ENCODE measurements at places on chromosomes 12 and 14.

GRCh38 chr12:127310548-127310947, 956.4 kb upstream of the TMEM132C start:
- no peak for DNase-seq

- no peak for DNase-seq
Measured at GRCh38 chr12:118553856-118554504, 177.6 kb downstream of the SUDS3 start.

DNA sequence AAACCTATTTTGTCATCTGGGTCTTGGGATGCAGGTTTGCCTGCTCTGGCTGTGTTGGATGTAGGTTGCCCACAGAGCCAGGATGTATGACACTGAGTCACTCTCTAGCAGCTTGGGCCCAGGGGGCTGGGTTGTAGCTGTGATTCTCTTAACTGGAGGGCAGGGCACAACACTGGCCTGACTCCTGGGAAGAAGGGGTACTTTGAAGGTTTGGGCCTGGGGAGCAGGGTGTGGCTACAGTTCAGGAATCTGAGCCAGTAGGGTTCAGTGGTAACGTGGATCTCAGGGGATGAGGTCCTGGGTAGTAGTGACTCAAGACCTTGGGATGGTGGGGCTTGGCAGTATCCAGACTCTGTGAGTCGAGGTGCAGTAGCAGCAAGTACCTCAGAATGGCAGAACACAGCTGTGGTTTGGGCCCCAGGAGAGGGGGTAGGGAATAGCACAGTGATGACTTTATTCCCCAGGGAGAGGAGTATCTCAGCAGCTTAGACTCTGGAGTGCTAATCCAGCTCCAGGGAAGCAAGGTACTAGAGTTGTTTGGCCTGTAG, 25.7 kb downstream of the TBC1D15 start:
- DNase-seq = no peak

GRCh38 chr14:25050269-25051150, 563 bp upstream of the STXBP6 start:
- no peak for DNase-seq

DNA sequence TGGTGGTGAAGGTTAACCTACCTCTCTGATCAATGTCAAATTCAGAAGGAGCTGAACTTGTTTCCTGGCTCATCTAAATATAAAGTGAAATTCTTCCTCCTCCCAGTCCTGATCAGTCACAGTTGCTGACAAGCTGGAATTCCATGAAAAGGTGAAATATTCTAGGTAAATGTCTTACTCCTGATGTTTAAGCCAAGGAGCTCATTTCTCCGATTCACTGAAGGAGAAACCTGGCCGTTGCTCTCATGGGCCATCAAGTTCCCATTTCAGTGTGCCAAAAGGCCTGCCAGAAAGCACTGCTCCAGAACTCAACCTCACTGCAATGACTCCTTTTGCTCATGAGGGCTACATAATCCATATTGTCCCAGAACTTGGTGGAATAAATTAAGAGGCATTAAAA, 707.5 kb downstream of the GALC start:
- no peak for DNase-seq

- DNase-seq = no peak
Measured at GRCh38 chr12:101521136-101521535, 46.0 kb downstream of the SPIC start.

DNA sequence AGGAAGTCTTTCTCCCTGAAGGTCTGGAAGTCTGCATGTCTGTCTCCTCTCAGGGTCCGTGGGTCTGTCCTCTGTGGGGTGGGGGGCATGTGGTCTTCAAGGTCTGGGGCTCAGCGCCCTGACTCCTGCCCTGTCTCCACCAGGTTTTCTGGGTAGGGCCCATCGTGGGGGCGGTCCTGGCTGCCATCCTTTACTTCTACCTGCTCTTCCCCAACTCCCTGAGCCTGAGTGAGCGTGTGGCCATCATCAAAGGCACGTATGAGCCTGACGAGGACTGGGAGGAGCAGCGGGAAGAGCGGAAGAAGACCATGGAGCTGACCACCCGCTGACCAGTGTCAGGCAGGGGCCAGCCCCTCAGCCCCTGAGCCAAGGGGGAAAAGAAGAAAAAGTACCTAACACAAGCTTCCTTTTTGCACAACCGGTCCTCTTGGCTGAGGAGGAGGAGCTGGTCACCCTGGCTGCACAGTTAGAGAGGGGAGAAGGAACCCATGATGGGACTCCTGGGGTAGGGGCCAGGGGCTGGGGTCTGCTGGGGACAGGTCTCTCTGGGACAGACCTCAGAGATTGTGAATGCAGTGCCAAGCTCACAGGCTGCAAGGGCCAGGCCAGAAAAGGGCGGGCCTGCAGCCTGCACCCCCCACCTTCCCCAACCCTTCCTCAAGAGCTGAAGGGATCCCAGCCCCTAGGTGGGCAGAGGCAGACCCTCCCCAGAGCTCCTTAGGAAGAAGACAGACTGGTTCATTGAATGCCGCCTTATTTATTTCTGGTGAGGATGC, 3.4 kb downstream of the AQP5 start:
- DNase-seq = no peak

GRCh38 chr14:101965181-101965544, 790 bp downstream of the DYNC1H1 start:
- DNase-seq = peak; percentile 47

DNA sequence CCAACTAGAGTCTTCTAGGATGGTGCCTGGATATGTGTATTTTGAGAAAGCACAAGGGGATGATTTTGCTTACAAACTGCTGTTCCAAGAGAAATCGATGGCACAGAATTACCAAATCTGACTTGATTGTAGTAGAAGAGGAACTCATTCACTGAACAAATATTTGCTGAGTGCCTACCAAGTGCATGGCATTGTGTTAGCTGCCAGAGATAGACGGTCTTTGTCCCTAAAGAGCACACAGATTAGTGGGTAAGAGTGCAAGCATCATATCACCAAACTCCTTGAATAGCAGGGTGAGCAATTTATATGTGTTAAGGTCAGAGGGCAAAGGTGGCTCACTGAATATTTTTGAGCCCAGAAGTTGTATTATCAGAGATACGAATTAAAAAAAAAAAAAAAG, 3.5 kb upstream of the FOXN3 start:
- DNase-seq = no peak

DNA sequence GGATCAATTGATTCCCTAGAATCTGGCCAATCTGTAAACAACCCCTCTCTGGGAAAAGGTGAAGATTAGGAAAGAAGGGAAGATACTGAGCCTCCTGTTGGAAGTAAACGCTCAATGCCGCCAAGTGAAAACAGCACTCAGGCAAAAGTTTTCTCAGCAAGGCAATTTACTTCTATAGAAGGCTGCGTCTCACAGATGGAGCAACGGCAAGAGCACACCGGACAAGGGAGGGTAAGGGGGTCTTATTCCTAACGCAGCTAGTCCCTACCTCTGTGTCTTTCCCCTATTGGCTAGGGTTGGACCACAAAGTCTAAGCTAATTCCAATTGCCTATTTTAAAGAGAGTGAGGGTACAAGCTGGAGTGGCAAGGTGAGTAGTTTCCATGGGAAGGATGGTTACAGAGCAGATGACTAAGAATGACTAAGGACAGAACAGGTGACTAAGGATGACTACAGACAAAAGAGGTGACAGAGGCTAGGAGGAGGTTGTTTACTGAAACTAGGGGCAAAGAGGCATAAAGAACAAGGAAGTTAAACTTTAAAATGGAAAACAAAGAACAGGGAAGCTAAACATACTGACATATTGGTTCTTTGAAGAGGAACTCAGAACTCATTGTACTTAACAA, 5.6 kb upstream of the TTC9 start:
- DNase-seq = no peak

- no peak for DNase-seq
Measured at GRCh38 chr14:51283402-51284085, 43.5 kb downstream of the TMX1 start.

DNA sequence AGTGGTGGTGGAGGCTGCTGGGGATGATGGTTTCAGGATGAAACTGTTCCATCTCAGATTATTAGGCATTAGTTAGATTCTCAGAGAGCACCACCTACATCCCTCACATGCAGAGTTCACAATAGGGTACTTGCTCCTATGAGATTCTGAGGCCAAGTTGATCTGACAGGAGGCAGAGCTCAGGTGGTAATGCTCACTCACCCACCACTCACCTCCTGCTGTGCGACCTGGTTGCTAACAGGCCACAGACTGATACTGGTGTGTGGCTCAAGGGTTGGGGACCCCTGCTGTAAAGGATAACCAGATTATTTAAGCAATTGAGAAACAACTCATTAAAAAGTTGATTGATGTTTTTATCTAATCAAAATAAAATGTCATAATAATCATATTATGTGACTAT, 248.5 kb downstream of the RERGL start:
- DNase-seq = peak; percentile 35

- no peak for DNase-seq
Measured at GRCh38 chr12:123713398-123713797, 1.2 kb downstream of the ATP6V0A2 start.

GRCh38 chr12:109448707-109449390, 28.3 kb downstream of the KCTD10 start:
- no peak for DNase-seq

DNA sequence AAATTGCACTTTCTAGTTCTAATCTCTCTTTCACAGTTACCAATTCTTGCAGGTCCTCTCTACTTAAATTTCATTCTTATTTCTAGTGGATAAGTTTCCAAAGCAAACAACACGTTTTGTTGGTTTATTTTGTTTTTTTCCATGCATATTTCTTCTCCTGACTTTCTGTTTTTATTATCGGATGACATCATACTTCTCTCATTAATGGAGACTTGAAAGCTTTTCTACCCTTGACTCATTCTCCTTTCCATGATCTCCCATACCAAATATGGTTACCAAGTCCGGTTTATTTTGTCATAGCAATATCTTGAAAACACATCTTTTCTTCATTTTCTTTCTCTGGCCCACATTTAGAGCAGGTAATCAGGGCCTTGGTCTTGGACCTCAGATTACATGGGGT, 796.5 kb downstream of the GALC start:
- DNase-seq = no peak

GRCh38 chr14:50733494-50733893, 65.4 kb upstream of the SAV1 start:
- DNase-seq = no peak

DNA sequence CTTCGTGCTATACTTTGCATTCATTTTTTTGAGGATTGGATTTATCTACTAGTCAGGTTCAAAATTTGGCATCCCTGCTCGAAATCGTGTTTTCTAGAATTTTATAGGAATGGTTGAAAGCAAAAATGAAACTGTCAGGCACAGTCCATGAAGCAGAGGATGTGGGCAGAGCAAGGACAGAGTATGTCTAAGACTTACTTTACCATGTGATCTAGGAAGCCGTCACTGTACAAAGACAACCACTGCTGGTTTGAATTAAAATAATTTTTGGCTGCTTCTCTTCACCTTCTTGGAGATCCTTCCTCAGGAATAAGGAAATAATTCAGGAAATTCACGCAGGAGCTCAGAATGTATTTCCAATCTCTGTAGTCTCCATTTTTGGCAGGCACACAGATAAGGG, 31.6 kb upstream of the SGPP1 start:
- no peak for DNase-seq

DNA sequence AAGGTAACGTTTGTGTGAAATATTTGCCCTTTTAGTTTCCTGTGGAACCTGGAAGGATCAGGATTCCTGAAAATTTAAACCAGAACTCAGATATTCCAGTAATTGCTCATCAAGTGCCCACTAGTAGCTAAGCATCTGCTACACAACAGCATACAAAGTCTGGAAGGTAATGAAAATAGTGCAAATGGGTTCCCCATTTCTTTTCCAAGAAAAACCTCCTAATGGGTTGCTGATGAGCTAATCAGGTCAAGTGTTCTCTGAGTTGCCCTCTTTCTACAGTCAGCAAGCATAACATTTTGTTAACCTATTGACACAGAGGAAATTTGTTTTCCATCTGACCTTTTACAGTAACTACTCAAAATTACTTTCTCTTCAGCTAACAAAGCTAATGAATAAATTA, 83.6 kb upstream of the PMCH start:
- DNase-seq = no peak

DNA sequence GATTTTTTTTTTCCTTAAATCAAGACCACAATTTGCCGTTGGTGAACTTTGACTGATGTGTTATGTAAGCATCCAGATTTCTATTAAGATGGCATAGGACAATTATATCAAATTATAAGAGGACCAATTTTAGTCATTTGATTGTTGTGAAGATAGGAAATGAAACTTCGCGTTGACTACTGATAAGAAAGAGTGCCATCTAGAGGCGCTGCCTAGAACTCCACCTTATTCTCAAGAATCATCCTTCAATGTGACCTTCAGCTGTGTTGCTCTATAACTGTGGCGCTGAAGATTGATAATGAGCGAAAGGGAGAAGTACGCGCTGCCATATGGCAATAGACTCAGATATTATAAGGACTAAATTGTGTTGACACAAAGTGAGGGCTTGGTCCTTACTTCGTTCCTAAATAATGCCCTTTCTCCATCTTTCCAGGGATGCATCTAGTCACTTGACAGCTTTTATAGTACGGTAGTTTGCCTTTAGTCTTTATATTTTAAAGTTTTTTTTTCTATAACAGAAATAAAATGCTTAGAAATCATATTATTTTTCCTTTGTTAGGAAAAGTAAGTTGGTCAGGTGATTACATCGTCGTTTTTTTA, 350.8 kb upstream of the STXBP6 start:
- peak; percentile 49 for DNase-seq

DNA sequence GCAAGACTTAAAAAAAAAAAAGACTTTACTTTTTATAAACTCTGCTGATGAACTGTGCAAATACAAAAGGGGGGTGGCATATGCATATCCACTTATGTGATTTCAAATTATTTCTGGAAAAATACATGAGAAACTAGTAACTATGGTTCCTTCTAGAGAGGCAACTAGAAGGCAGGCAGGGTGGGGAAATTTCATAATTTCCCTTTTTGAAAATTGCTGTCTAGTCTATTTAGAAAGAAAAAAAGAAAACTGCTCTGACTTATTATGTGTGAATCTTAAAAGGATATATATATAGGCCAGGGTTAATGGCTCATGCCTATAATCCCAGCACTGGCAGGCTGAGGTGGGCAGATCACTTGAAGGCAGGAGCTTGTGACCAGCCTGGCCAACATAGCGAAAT, 42.3 kb downstream of the ANAPC7 start:
- no peak for DNase-seq

GRCh38 chr14:92121670-92122350, at the start of the genes CPSF2 and NDUFB1:
TSS of gene CPSF2 (plus strand) at chr14:92121969. CDS start at chr14:92130985, 9,016 bp downstream.
TSS of gene NDUFB1 (minus strand) at chr14:92121706. CDS start at chr14:92117637, 4,069 bp downstream.
- DNase-seq = peak; percentile 83

GRCh38 chr12:15592934-15593333, 196.3 kb downstream of the EPS8 start:
- DNase-seq = no peak

- DNase-seq = no peak
Measured at GRCh38 chr12:9043766-9044165, 54.4 kb downstream of the KLRG1 start.

- DNase-seq = no peak
Measured at GRCh38 chr12:42130672-42131402, 13.8 kb downstream of the GXYLT1 start.

Measured in WTC11 (cell line).